ENCODE measurements at places on chromosomes 3 and 15.

GRCh38 chr15:67766968-67767367 is 58.3 kb upstream of the SKOR1 start:
- H3K27me3 ChIP-seq = no peaks in the 10 kb centered on the region
- DNase-seq = no peak
- peaks cover 20% of the 10 kb centered on the region for H3K4me1 ChIP-seq
- H3K27ac ChIP-seq = no peak overlapping the region
- no peaks in the 10 kb centered on the region for H3K36me3 ChIP-seq

DNA sequence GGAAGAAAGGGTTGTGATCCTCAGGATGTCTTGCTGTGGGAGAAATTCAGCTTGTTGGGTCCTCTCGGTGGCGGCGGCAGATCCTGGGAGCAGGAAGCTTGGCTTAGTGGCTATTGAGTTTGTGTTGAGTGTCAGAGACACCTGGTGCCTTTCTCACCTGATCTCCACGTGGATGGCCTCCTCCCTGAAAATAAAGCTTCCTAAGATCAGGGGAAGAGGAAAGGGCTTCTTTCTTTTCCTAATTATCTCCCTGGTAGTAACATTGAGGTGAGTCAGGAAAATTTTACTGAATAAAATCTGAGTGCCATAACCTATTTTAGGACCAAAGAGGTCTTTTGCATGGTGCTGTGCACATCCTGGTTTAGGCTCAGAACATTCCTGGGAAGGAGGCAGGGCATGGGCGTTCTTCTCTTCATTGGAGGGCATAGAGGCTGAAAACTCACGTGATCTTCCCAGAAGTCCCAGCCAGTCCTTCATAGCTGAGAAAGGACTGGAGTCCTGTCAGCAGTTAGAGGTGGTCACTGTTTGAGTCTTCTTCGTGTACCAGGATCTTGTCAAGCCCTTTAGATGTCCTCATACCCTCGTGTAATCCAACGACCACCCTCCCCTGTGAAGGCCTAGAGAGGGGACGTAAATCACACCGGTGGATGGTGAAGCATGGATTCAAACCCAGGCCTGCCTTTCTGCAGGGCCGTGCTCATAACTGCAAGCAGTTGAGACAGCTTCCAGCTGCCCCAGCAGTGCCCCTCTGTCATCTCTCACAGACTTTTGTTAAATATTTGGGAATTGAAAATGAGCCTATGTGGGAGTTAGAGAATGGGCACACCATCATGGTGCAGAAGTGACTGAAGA is 1.1 kb downstream of the CMTM8 start:
- H3K27ac ChIP-seq = no peak overlapping the region
- H3K4me3 ChIP-seq = peak overlapping the region; percentile 66
- H3K27me3 ChIP-seq = peaks cover 23% of the 10 kb centered on the region

DNA sequence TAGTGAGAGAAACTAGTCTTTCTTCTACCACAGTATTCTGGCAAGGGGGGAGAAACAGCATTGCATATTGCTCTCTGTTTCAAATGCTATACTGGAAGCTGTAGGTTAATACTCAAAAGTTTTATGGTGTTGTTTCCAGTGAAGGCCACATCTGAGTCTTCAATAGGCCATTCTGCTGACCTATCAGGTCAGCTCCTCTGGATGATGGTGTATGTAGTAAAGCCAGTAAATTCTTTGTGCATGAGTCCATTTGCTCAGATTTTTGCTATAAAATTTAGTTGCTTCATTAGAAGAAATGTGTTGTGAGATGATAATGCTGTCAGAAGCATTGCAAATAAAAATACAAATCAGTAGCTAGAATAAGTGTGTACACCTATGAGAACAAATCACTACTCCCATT is 64.9 kb upstream of the RBMS3 start:
- H3K27ac ChIP-seq = no peak overlapping the region
- H3K4me1 ChIP-seq = no peaks in the 10 kb centered on the region
- no peaks in the 10 kb centered on the region for H3K27me3 ChIP-seq
- DNase-seq = no peak

GRCh38 chr3:23665741-23666140 is 140.0 kb upstream of the UBE2E1 start:
- H3K27ac ChIP-seq = no peak overlapping the region
- no peak for DNase-seq
- H3K27me3 ChIP-seq = no peaks in the 10 kb centered on the region
- no peak overlapping the region for H3K4me3 ChIP-seq
- H3K36me3 ChIP-seq = no peaks in the 10 kb centered on the region

- no peak overlapping the region for H3K27ac ChIP-seq
- DNase-seq = no peak
- H3K36me3 ChIP-seq = no peaks in the 10 kb centered on the region
- H3K27me3 ChIP-seq = no peaks in the 10 kb centered on the region
- no peak overlapping the region for H3K4me3 ChIP-seq
These were observed 34.7 kb downstream of the NUP210 start for GRCh38 chr3:13385373-13385965.

GRCh38 chr3:71753701-71754609 is at the start of gene GPR27:
Gene GPR27, plus strand, starts transcription at chr3:71753855. Its CDS starts 195 bp downstream, at chr3:71754050.
- H3K27ac ChIP-seq = no peak within 1 kb of the TSS
- peak within 1 kb of the TSS; percentile 42 for H3K4me3 ChIP-seq
- DNase-seq = peak; percentile 11
- H3K27me3 ChIP-seq = peaks cover 4% of the 10 kb centered on the region

DNA sequence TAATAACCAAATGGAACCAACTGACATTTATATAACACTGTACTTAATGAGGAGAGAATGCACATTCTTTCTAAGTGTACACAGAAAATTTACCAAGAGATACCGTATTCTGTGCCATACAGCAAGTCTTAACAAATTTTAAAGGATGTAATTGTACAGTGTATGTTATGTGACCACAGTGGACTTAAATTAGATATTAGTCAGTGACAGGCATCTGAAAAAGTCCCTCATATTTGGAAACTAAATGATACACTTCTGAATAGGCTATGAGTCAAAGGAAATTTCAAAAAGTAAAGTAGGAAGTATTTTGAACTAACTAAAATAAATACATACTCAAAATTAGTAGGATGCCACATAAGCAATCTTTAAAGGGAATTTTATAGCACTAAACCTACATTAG is 59.6 kb upstream of the P3H2 start:
- no peaks in the 10 kb centered on the region for H3K4me1 ChIP-seq
- H3K27ac ChIP-seq = no peak overlapping the region
- no peaks in the 10 kb centered on the region for H3K36me3 ChIP-seq
- no peak overlapping the region for H3K4me3 ChIP-seq

- H3K27me3 ChIP-seq = peaks cover 11% of the 10 kb centered on the region
- H3K4me1 ChIP-seq = no peaks in the 10 kb centered on the region
- no peaks in the 10 kb centered on the region for H3K36me3 ChIP-seq
- H3K27ac ChIP-seq = no peak overlapping the region
- no peak for DNase-seq
- H3K4me3 ChIP-seq = no peak overlapping the region
These were observed 38.3 kb downstream of the KBTBD12 start for GRCh38 chr3:127953091-127954035.

- H3K4me3 ChIP-seq = no peak overlapping the region
- no peaks in the 10 kb centered on the region for H3K36me3 ChIP-seq
- no peak overlapping the region for H3K27ac ChIP-seq
These were observed 80.6 kb upstream of the CTNNB1 start for GRCh38 chr3:41118461-41119390.

DNA sequence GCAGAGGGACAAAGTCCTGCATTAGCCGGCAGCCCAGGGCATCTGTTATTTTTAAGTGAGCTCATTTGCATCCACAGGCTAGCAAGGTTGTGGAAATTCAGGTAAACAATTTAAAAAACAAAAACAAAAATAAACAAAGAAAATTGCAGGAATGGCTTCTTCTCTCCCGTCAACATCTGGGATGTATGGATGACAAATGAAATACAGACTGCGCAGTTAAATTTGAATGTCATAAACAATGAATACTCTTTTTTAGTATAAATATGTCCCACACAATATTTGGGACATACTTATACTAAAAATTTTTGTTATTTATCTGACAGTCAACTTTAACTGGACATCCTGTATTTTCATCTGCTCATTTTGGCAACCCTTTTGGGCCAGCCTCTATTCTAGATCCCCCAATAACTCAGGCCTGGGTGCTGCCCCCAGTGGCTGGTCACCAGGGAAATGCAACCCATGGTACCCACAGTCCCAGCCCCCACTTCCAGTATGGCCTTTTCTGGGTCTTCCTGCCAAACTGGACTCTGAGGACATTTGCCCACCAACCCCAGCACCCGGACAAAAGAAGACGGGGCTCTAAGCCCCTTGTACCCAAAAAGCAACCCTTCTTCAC is 12.7 kb downstream of the GRM2 start:
- no peak for DNase-seq
- no peaks in the 10 kb centered on the region for H3K4me1 ChIP-seq
- H3K27me3 ChIP-seq = no peaks in the 10 kb centered on the region
- no peaks in the 10 kb centered on the region for H3K36me3 ChIP-seq
- no peak overlapping the region for H3K27ac ChIP-seq
- H3K4me3 ChIP-seq = no peak overlapping the region

DNA sequence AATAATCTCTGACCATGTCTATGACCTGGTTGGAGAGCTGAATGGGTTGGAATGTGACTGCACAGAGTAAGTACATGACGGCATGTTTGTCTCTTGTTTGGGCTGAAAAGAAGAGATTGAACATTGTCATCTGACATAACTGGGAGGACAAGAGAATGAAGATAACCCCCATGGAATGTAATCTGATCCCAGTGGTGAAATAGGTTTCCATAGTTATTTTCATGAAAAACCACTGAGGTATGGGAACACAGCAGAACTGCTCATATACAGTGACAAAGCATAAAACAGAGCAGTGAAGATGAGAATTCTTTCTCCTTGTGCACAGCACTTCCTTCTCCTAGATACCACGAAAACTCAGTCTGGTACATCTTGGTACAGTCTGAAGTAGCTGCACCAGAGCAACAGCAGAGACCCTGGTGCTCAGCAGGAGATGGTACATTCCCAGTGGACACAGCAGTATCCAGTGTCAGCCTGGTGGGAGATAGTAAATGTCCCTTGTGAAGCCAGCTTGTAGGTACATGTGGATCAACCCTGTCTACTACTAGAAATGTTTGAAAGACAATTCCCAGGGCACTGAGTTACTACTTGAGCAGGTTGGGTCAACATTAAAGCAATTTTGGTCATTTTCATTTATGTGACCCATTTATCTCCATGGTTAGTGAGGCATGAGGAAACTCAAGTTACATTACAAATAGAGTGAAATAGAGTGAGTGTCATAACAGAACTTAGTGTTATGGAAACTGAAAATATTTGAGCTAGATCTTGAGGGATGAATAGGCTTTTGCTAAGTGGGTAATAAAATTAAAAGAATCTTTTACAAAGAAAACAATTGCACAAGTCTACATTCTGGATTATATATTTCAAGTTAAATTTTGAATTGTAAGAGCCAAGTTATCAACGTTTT is 178.3 kb downstream of the SUCNR1 start:
- H3K27ac ChIP-seq = no peak overlapping the region
- no peak overlapping the region for H3K4me3 ChIP-seq
- no peaks in the 10 kb centered on the region for H3K27me3 ChIP-seq
- no peaks in the 10 kb centered on the region for H3K36me3 ChIP-seq
- H3K4me1 ChIP-seq = no peaks in the 10 kb centered on the region

- DNase-seq = no peak
- peaks cover 4% of the 10 kb centered on the region for H3K4me1 ChIP-seq
- no peaks in the 10 kb centered on the region for H3K27me3 ChIP-seq
- no peak overlapping the region for H3K27ac ChIP-seq
- H3K4me3 ChIP-seq = no peak overlapping the region
- no peaks in the 10 kb centered on the region for H3K36me3 ChIP-seq
These were observed 132.0 kb upstream of the IL12A start for GRCh38 chr3:159856590-159857104.

DNA sequence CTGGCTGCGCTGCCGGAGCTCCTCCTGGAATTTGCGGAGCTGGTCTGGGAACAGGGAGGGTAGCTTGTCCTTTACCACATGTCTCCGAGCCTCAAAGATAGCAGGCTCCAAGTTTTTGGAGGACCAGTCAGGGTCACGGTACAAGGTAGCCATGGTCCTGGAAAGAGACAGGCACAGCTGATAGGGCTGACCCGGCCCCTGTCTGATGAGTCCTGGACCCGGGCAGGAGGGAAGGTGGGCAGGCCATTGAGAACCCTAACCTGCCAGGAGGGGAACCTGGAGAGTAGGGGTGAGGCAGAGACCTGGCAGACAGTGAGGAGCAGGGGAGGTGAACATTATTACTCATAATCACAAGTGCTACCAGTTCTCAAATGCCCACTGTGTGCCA is 20.4 kb upstream of the EHD4 start:
- H3K4me3 ChIP-seq = no peak overlapping the region
- H3K27ac ChIP-seq = no peak overlapping the region
- H3K36me3 ChIP-seq = no peaks in the 10 kb centered on the region
- no peaks in the 10 kb centered on the region for H3K4me1 ChIP-seq
- H3K27me3 ChIP-seq = no peaks in the 10 kb centered on the region

- no peak overlapping the region for H3K27ac ChIP-seq
- peaks cover 74% of the 10 kb centered on the region for H3K27me3 ChIP-seq
- no peak for DNase-seq
- no peaks in the 10 kb centered on the region for H3K36me3 ChIP-seq
These were observed 58.2 kb upstream of the ACAN start for GRCh38 chr15:88745065-88745464.

- no peak overlapping the region for H3K4me3 ChIP-seq
- no peaks in the 10 kb centered on the region for H3K36me3 ChIP-seq
- no peak for DNase-seq
- no peak overlapping the region for H3K27ac ChIP-seq
These were observed 33.0 kb upstream of the CDCP1 start for GRCh38 chr3:45179163-45179562.

GRCh38 chr15:70165716-70166284 is 68.1 kb upstream of the TLE3 start:
- H3K27me3 ChIP-seq = no peaks in the 10 kb centered on the region
- H3K36me3 ChIP-seq = no peaks in the 10 kb centered on the region
- no peak overlapping the region for H3K27ac ChIP-seq
- no peak overlapping the region for H3K4me3 ChIP-seq
- H3K4me1 ChIP-seq = no peaks in the 10 kb centered on the region

DNA sequence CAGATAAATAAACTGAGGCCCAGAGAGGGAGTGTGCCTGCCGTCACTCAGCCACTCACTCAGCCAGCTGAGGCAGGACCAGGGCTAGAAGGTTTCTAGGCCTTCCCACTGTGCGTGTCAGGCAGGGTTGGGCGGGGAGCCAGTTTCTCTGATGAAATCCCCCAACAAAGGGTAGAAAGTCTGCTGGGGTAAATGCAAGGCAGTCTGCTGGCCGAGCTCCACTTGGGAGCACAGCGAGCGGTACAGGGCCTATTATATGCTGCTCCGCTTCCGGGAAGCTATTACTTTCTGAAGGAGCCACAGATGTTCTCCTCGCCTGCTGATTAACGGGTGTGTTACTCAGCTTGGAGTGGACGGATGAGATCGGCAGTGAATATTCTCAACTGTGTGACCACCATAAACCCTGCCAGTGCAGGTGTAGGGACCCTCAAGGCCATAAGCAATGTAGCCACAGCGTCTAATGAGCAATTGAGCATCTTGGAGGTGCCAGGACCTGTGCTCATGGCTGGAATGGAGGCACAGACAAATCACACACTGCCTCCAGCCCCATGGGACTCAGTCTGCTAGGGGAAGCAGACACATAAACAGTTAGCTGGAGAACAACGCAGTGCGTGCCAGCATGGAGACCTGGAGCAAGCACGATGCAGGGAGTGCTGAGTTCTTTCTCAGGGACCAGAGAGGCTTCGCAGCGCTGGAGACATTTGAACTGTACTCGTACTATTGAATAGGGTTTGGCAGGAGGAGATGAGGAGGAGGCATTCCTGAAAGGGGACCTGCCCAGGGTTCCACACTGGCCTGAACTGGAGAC is 42.1 kb downstream of the CORO2B start:
- H3K27ac ChIP-seq = peak overlapping the region; percentile 81
- H3K36me3 ChIP-seq = no peaks in the 10 kb centered on the region
- H3K27me3 ChIP-seq = no peaks in the 10 kb centered on the region
- peaks cover 47% of the 10 kb centered on the region for H3K4me1 ChIP-seq
- peak overlapping the region; percentile 14 for H3K4me3 ChIP-seq

Measured in A673 (cell line).